ENCODE measurements at places on chromosomes 11 and 22.
A peak's percentile ranks its signal among the peaks of the same experiment; 100 is the strongest.

GRCh38 chr11:15824060-15824459 is 532.3 kb downstream of the SOX6 start:
- DNase-seq = no peak

- no peak for DNase-seq
Observed at GRCh38 chr11:1533342-1533725, 38.7 kb downstream of the DUSP8 start.

DNA sequence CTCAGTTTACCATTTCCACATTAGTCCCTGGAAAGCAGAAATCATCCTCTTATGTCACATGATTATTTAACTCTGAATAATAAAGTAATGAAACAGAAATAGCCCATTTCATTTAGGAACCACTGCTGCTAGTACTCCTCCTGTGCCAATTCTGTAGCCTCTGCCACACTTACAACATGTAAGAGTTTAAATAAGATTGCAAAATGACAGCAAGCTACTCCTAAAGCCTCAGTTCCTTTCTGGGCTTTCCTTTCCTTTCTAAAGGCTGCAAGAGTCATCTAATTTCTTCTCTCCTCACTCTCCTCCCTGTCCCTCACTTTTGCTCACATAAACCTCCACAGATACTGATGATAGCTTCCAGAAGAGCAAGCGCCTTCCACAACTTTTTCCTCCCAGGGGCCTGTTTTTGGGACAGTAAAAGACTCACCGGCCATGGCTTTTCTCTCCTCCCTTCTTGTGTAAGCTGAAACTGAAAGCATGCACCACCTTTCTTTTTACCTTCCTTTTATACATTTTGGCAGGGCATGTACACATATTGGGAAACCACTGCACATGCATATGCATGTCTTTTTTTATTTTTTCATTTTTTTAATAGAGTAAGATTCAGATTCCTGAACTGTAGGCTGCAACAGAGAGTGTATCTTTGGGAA is 38.5 kb downstream of the CARD18 start:
- no peak for DNase-seq

DNA sequence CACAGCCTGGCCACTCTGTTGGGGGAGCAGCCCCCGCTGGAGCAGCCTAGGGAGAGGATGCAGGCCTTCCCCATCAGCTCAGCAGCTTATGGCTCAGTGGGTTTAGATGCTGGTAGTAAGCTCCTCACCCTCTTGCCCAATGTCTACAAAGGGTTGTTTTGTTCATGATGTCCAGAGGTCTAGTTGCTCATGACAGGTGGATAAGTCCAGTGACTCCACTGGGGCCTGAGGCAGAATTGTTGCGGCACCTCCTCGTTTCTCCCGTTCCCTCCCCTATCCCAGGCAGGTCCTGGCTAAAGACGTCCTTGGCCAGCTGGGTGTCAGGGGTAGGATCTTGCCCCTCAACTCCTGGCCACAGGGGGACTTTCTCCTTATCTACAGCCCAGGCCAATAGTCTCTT is 233.5 kb upstream of the B3GAT1 start:
- DNase-seq = peak; percentile 51

- no peak for DNase-seq
Observed at GRCh38 chr11:106627694-106628093, 390.6 kb downstream of the GUCY1A2 start.
